ENCODE measurements at places on chromosomes 7 and 10. TPM values are rescaled to one million over a fixed set of nuclear protein-coding genes. Genes with fewer than 3 reads are reported as not detected.

- peaks cover 42% of the 10 kb centered on the region for H3K27me3 ChIP-seq
- peaks cover 4% of the 10 kb centered on the region for H3K4me1 ChIP-seq
- H3K4me3 ChIP-seq = no peak overlapping the region
- DNase-seq = no peak
- no peak overlapping the region for H3K27ac ChIP-seq
These were observed 1.1 kb upstream of the MOGAT3 start for GRCh38 chr7:101201695-101202602.

DNA sequence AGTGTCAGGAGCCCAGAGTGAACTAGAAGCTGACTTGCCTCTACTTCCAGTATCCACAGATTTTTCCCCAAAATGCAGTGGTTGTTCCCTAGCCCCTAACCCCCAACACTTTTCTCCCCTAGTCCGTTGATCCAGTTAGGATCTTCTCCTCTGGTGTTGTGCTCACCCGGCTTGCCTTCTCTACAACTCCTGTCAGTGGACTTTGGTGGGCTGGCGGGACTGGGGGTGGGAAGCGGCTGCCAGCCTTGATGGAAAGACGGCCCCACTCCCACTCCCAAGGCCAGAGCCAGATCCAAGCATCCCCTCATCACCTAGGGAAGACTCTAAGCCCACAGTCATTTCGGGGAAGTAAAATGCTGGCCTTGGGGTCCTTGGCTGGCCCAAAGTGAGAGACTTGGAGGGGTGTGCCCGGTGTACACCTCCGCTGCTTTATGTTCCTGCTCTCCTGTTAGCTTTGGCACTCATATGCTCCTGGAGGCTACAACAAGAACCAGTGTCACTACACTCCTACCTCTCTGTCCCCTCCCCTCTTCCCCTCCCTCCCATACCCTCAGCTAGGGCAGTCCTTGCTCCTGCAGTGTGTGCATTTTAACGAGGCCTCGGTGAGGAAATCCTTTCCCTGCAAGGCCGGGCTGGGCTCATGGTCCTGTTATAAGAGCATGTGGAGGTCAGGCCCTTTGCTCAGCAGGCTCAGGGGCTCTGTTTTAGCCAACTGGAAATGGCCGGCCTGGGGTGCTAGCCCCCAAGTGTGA is 930 bp upstream of the HOXA10 start:
- peaks cover 2% of the 10 kb centered on the region for H3K36me3 ChIP-seq
- H3K4me3 ChIP-seq = no peak overlapping the region
- H3K4me1 ChIP-seq = peaks cover 10% of the 10 kb centered on the region
- DNase-seq = no peak
- H3K27ac ChIP-seq = peak overlapping the region; percentile 49

MSMB gene
- total RNA-seq = not detected

DNA sequence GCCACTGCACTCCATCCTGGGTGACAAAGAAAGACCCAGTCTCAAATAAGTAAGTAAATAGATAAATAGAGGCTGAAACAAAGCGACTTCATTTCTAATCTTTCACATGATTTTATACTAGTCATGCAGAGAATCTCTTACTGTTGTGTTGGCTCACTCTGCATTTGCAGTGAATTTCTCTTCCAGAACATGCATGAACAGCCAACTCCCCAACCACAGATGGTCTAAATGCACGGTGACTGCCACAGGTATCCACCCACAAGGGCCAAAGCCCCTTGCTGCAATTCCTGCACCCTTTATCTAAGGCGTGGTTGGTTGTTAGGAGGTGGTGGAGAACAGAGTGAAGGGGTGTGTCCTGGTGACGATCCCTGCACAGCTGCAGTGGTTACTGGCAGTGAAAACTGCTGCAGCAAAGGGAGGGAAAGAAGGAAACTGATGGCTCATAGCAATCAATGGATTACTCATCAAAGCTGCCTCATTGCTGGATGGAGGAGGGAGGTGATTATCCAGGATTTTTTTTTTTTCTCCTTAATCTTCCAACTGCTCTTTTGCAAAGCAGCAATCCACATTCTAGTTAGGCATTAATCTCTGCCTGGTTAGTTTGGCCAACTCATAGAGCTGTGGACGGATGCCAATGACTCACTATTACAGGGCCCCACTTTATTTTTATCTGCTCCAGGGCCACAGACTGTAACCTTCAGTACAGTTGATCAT is 50.6 kb downstream of the PRTFDC1 start:
- peaks cover 32% of the 10 kb centered on the region for H3K36me3 ChIP-seq
- no peak for DNase-seq
- no peak overlapping the region for H3K4me3 ChIP-seq
- peaks cover 37% of the 10 kb centered on the region for H3K4me1 ChIP-seq
- no peaks in the 10 kb centered on the region for H3K27me3 ChIP-seq

CPA4 gene
- total RNA-seq = not detected

Data from activated CD8-positive, alpha-beta memory T cell treated with anti-CD3 and anti-CD28 coated beads, Interleukin-2, amount 10 ng/mL, durations not matched to agents 7 days and 5 days (primary cell).